ENCODE measurements at places on chromosomes 1 and 21. TPM values are rescaled to one million over a fixed set of nuclear protein-coding genes. Genes with fewer than 3 reads are reported as not detected.

Gene LAMB3
- total RNA-seq: 1,900 TPM

Gene ABCD3
- total RNA-seq: 27.2 TPM

Gene CFHR5
- total RNA-seq: not detected

Gene APCS
- not detected for total RNA-seq

Gene PRRX1
- not detected for total RNA-seq

Gene MNDA
- not detected for total RNA-seq

Gene NDC1
- total RNA-seq: 24.7 TPM

Gene FCRLB
- 1.7 TPM for total RNA-seq

Gene KLHDC9
- total RNA-seq: 1.9 TPM
